ENCODE measurements at places on chromosomes 1 and 21. TPM values are rescaled to one million over a fixed set of nuclear protein-coding genes. Genes with fewer than 3 reads are reported as not detected.

Gene IFI44
- polyA plus RNA-seq: 8.9 TPM

Gene C1orf185
- polyA plus RNA-seq: not detected

Gene RSPH1
- polyA plus RNA-seq: not detected

Gene GIPC2
- 0.05 TPM for polyA plus RNA-seq

GRCh38 chr21:35119501-35120047, 70.5 kb upstream of the RUNX1 start:
- no peak for DNase-seq

DNA sequence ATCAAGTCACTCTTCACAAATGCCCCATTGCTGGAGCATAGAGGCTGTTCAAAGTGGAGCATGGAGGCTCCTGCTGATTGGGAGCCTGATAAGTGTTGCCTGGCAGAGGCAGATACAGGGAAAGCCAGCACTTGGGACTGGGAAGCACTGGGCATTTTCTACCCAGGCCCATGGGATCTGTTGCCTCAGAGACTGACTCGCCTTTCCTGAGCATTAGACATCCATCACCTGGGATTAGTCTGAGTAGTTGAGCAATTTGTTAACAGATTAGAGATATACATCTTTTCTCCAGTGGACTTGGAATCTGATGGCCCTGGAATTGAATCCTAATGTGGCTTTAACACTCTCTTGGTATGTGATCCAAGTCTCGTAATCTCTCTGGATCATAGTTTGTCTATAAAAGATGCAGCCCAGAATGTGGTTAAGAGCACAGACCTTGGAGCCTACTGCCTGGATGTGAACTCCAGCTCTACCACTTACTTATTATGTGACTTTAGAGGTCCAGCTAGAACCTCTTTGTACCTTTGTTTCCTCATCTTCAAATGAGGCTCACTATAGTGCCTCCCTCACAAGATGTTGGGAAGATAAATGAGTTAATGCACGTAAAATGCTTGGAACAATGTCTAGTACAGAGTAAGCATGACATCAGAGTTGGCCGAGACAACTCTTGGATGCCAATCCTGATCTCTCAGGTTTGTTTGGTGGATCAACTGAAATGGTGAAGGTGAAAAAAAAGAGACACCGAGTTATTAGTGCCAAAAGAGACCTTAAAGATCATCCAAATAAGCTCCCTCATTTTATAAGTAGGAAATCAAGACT, 38.3 kb upstream of the NRDC start:
- no peak for DNase-seq

GRCh38 chr21:45542667-45543370, 579 bp upstream of the SLC19A1 start:
- DNase-seq: no peak

- DNase-seq: no peak
Measured at GRCh38 chr1:230172016-230172537, 105.0 kb downstream of the GALNT2 start.

DNA sequence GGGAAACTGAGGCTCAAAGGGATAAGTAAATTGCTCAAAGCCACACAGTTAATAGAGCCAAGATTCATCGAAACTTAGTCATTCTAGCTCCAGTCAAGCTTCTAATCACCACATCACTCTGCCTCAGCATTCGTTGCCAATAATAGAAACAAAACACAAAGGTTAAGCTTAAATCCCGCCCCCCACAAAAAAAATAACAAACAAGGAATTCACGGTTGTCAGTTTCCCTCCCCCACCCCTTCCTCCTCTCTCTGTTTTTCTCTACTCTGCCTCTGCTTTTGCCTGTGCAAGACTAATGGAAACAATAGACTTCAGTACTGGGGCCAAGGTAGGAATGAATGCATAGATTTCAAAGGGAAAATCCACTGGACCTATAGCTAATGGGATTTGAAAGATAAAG, 70.7 kb upstream of the ZNF644 start:
- DNase-seq: no peak

DNA sequence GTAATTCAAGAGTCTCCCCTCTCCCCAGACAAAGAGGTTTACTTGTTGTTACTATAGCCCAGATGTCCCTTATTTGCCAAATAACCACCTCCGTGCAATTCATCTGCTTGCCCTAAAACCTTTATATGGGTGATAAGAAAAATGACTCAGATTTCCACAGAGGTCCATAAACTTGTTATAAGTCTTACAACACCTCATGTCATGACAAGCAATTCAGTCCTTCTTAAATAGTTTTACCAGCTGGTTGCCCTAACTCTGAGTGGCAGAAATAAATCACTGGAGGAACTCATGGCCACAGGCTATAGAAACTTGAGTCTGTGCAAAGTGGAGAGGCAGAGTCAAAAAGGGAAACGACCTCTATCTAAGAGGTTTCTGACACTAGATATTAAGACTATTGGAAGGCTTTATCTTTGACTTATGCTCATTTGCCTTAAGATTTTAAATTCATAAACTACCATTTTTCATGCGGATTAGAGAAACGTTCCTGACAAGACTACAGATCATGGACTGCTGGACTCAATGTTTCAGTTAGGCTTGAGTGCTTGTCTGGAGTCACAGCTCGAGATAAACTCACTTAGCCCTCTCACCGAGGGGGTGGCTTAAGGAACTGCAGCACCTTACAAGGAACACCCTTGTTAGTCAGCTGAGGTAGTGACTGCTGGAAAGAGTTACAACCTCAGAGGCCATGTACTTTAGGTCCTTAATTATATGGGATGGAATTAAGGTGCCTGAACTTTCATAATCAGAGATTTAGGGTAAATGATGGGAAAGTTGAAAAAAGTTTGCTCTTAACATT, 662.5 kb upstream of the USP24 start:
- no peak for DNase-seq

- DNase-seq: no peak
Measured at GRCh38 chr1:84300501-84300900, 1.0 kb upstream of the SAMD13 start.

DNA sequence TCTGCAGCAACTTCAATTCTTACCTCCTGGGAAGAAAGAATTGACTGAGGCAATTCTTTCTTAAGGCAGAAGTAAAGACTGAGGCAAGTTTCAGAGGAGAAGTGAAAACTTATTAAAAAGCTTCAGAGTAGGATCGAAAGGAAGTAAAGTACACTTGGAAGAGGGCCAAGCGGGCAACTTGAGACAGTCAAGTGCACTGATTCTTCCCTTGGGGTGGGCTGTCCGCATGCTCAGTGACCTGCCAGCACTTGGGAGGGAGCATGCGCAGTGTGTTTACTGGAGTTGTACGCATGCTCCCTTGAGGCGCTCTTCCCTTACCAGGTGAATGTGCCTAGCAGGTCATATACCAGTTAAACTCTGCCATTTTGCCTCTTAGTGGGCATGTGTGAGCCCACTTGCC, 55.3 kb upstream of the NBPF3 start:
- no peak for DNase-seq

GRCh38 chr21:34020005-34020847, 53.2 kb upstream of the MRPS6 start:
- DNase-seq: no peak

GRCh38 chr1:100359139-100359538, 6.8 kb downstream of the CDC14A start:
- DNase-seq: no peak

DNA sequence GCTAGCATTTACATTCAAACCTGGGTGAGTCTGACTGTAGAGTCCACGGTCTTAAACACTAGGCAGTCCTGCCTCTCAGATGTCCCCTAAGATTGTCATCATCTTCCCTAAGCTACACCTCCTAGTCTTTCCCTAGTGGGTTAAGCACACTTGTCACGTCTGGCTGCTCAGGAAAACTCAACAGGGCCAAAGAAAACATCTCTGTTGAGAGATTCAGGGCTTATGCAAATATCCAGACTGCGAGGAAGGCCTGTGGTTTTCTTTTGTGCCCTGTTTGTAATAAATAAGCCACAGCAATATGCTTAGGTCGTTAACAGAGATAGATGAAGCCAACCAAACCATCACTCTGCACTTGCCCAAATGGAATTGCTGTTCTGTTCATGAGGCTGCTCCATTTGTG, 472.6 kb upstream of the DEPDC1 start:
- DNase-seq: no peak

DNA sequence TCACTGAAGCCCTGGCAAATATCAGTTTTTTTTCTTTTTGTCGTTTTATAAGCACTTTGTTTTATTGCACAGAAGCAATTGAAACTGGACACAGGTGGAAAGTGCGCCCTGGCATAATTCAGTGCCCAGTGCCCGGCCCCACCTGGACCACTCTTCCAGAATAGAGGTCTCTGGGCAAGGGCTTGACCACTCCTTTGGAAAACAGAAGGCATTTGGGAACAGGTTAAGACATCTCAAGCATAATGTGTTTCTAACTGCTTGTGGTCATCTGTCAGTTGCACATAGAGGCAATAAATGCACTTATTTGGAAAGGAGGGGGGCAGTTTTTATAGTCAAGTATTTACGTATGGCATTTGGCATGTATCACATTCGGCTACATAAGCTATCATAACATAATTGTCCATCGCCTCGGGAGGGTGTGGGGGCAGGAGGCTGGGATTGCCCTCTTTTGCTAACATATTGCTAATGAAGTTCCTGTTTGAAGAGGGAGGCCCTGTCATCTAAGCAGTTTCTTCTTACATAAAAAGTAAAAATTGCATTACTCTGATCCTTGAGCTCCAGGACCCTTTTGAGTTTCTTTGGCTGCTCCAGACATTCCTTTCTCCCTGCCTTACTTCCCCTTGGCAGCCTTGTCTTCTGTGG, 14.7 kb upstream of the CD2 start:
- no peak for DNase-seq

- no peak for DNase-seq
Measured at GRCh38 chr1:180800945-180801344, 111.8 kb upstream of the KIAA1614 start.

All from naive thymus-derived CD8-positive, alpha-beta T cell (primary cell).